ENCODE measurements at places on chromosomes 1 and 21.

DNA sequence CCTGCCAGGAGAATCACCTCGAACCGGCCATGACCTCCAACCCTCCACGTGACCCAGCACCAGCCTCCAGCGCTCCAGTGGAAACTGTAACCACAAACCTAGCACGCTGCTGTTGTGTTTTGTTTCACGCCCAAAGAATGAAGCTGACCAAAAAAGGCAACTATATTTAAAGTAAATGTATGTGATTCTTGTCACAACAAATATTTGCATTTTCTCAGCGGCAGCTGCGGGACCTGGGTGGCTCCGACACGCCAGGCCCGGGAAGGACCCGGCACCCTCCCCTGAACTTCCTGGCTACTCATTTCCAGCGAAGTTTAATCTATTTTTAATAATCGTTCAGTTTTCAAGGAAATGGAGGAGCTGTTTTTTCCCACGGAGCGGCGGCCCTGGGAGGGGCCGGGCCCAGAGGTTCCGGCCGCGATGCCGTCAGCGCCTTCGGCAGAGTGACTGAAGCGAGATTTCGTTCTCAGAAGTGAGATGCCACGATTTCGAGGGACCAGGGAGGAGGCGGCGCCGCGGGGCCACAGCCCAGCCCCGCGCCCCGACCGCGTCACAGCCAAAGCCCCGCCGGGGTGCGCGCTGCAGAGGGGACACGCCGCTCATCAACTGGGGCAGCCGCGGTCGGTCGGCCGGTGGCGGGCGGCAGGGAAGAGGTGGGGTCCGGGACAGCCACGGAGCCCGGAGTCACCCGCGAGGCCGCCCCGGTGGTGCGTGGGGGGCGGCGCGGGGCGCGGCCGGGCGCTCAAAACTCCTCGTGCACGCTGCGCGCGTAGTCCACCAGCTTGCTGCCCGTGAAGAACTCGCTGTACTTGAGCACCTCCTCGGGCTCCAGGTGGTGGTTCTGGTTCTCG, 3.0 kb upstream of the TNFRSF4 start:
- no peak for DNase-seq

DNA sequence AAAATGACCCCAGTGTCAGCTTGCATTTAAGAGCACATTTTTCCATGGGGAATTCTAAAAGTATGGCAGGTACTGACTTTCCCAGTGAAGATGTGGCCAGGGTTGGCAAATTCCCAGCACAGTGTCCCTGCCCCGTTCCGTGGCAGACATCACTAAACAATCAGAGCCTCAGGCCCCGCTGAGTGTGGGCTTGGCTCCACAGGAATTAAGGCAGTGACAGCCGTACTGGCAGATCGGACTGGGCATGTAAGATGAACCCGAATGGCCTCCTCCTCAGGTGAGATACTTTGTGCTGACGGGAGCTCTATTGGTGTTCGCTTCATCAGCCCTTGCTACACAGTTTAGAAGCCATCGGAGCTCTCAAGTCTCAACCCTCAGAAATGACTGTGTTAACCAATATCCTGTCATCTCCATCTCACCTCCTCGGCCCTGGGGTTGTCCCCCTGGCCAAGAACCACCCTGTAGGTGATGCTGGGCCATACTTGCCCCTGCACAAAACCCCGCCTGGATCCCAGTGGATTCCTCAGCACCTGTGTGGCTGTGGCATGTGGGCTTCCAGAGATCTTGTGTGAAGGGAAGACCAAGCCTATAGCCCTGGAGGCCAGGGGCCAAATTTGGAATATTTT, 29.0 kb upstream of the ABCG1 start:
- no peak for DNase-seq

GRCh38 chr1:48536477-48536876, 64.5 kb upstream of the SPATA6 start:
- DNase-seq, result no peak

- DNase-seq, result peak; percentile 80
These were observed 66.7 kb upstream of the VAMP3 start for GRCh38 chr1:7704214-7705047.

DNA sequence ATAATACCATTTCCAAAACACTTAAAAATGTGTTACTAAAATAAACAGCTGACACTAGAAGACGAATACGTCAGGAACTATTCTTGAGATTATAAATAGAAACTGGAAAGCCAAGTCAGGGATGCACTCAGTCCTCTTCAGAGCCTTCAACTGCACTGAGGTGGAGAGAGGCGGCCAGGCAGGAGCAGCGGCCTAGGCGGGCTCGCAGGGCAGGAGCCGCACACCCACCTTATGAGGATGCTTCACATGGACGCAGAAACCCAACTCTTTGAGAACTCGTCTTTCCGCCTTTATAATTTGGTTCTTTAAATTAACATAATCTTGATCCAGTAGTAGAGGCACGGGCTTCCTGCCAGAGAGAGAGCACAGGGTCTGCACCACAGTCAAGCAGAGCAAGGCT, 4.0 kb downstream of the CCNL2 start:
- no peak for DNase-seq

GRCh38 chr1:79196211-79196610, 189.7 kb upstream of the ADGRL4 start:
- DNase-seq, result no peak

All from kidney capillary endothelial cell (primary cell).